ENCODE measurements at places on chromosomes 3 and 15.

GRCh38 chr3:15535732-15536131 lies 14.2 kb upstream of the COLQ start:
- DNase-seq = no peak

DNA sequence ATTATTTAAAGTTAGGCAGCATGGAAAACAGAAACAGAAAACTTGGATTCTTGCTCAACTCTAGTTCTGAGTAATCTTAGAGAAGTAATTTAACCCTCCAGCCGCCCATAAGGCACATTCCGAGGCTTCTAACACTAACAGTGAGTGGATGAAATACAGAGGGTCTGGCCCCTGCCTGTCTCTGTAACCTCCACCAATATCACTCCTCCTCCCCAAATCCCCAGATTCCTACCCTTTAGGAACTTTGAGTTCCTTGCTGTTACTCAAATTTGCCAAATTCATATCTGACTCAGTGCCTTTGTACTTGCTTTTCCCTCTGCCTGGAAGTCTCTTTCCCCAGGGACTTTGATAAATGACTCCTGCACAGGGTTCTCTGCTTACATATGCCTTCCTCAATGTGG lies 112.5 kb upstream of the TGFBR2 start:
- no peak for DNase-seq

GRCh38 chr3:136385457-136385856 lies 135.3 kb downstream of the PCCB start:
- DNase-seq = no peak

DNA sequence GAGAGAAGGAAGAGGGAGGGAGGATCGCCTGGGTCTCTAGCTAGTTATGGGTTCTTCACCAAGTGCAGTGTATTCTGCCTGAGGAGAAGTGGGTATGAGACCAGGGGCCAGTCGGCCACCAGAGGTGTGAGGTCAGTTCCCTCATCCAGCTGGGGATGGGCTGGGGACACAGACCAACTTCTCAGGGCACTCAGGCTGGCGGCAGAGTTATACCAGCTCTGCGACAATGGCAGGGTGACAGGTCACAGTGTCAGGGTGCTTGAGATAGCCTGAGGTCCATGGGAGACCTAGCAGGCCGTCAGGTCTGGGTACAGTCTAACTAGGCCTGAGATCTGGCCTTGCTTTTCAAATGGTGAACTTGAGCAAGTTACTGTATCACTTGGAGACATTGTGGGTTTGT lies 31.4 kb upstream of the PLXNA1 start:
- no peak for DNase-seq

- DNase-seq = no peak
Measured at GRCh38 chr3:175041369-175041768, 182.2 kb downstream of the NAALADL2 start.

- no peak for DNase-seq
Measured at GRCh38 chr3:58404396-58404795, 29.2 kb downstream of the PDHB start.

DNA sequence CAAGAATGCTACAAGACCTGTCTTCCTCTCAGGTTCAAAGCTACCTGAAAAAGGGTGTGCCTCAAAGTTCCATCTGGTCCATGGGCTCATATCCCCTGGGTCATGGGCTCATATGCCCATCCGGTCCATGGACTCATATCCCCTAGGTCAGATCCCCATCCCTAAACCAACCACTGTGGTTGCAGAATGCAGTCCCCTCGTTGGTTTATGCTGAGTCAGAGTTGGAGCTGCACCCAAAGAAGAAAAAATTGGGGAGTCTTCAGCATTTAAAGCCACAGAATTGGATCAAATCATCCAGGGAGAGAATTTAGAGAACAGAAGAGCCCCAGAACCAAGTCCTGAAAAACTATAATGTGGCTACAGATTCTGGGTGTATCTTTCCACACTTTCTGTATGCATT lies 71.5 kb upstream of the IL12A start:
- no peak for DNase-seq

- no peak for DNase-seq
Measured at GRCh38 chr15:73760330-73761329, 7.5 kb upstream of the INSYN1 start.

GRCh38 chr15:42918047-42918446 lies 2.5 kb downstream of the TTBK2 start:
- no peak for DNase-seq

DNA sequence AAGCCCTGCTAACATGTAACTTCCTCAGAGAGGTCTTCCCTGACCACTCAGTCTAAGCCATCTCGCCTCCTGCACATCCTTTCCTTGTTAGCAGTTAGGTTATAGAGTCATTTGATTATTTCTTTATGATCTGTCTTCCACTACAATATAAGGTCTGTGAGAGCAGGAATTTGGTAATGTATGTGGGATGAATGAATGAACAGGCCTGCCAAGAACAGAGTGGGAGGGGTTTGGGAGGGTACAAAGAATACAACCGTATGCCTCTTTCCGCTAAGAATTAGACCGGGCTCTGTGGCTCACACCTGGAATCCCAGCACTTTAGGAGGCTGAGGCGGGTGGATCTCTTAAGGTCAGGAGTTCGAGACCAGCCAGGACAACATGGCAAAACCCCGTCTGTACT lies 32.4 kb upstream of the MYO1E start:
- DNase-seq = no peak

DNA sequence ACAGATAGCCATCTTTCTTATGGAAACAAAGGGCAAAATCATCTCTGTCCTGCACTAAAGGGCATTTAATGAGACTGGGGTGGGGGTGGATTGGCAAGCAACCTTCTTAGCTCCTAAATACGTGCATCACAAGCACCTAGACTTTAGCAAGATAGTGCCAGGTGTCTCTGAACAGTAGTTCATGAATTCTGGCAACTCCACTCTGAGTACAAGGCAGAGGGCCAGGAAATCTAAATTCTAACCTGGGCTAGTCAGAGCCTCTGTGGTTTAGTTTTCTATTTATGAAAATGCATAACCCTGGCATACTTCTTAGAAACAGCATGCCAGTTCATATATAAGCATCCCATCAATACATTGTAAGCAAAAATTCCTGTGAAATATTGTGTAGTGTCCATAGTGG lies 788.5 kb downstream of the MCTP2 start:
- no peak for DNase-seq

- DNase-seq = no peak
Measured at GRCh38 chr3:65671004-65671403, 367.7 kb downstream of the MAGI1 start.

DNA sequence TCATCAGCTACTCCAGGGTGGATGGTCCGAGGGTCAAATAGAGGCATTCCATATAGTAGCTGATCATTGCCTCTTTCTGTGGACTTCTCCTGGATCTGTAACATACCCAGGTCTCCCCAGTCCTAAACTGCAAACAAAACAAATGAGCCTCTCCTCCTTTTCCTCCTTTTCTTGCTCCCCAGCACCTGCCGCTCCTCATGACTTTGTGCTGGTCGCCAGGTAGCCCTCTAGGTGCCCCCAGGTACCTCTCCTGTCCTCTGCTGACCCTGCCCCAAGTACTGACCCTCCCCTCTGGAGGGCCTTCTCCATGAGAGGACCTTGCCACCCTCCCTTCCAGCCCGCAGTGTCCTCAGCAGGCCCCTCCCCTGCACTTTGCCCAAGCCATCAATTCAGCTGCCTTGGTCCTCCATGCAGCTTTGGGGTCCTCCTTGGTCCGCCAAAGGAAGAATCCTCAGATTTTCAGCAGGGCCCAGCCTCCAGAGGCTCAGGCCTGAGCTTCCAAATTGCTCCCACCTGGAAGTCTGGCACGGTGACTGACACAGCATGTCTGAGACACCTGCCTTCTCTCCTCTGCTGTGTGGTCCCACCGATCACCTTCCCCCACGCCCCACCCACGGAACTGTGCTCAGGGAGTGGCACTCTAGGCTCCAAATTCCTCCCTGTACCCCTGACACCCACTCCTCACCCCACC lies 111.0 kb downstream of the LRRK1 start:
- DNase-seq = no peak

- no peak for DNase-seq
Measured at GRCh38 chr3:38139652-38140051, 1.2 kb downstream of the MYD88 start.

- no peak for DNase-seq
Measured at GRCh38 chr3:129432671-129433070, 4.2 kb upstream of the EFCAB12 start.

GRCh38 chr3:194890091-194890490 lies 204.4 kb downstream of the FAM43A start:
- no peak for DNase-seq

- DNase-seq = no peak
Measured at GRCh38 chr15:59996298-59997041, 7.6 kb upstream of the FOXB1 start.

DNA sequence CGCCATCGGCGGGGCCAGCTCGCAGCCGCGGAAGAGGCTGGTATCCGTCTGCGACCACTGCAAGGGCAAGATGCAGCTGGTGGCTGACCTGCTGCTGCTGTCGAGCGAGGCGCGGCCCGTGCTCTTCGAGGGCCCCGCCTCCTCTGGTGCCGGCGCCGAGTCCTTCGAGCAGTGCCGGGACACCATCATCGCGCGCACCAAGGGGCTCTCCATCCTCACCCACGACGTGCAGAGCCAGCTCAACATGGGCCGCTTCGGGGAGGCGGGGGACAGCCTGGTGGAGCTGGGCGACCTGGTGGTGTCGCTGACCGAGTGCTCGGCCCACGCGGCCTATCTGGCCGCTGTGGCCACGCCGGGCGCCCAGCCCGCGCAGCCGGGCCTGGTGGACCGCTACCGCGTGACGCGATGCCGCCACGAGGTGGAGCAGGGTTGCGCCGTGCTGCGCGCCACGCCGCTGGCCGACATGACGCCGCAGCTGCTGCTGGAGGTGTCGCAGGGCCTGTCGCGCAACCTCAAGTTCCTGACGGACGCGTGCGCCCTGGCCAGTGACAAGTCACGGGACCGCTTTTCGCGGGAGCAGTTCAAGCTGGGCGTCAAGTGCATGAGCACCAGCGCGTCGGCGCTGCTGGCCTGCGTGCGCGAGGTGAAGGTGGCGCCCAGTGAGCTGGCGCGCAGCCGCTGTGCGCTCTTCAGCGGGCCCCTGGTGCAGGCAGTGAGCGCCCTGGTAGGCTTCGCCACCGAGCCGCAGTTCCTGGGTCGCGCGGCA lies 1.8 kb downstream of the TLNRD1 start:
- no peak for DNase-seq

GRCh38 chr3:171878461-171879225 lies 35.5 kb downstream of the TMEM212 start:
- no peak for DNase-seq

- DNase-seq = no peak
Measured at GRCh38 chr3:48232232-48232631, 8.7 kb upstream of the ZNF589 start.

GRCh38 chr3:53074761-53075742 lies 29.2 kb upstream of the SFMBT1 start:
- no peak for DNase-seq

- DNase-seq = no peak
Measured at GRCh38 chr3:8357859-8358258, 143.8 kb upstream of the LMCD1 start.

- no peak for DNase-seq
Measured at GRCh38 chr3:192422997-192423342, 304.4 kb downstream of the FGF12 start.

DNA sequence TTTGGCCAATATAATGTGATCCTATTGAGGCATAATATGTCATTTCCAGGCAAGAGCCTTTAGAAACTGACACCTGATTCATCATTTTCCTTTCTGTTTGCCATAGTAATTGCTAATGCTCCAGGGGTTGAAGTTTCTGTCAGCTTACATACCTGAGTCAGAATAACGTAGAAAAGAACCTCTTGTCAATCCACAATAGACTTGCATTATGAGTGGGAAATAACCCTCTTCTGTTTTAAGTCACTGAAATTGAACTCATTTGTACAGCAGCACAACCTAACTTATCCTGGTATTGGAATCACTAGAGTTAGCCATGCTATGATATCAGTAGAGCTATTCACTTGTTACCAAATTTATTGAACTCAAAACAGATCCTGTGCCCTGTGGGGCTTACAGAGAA lies 101.7 kb upstream of the TP63 start:
- no peak for DNase-seq

GRCh38 chr3:50137531-50137930 lies 17.6 kb upstream of the SEMA3F start:
- no peak for DNase-seq

DNA sequence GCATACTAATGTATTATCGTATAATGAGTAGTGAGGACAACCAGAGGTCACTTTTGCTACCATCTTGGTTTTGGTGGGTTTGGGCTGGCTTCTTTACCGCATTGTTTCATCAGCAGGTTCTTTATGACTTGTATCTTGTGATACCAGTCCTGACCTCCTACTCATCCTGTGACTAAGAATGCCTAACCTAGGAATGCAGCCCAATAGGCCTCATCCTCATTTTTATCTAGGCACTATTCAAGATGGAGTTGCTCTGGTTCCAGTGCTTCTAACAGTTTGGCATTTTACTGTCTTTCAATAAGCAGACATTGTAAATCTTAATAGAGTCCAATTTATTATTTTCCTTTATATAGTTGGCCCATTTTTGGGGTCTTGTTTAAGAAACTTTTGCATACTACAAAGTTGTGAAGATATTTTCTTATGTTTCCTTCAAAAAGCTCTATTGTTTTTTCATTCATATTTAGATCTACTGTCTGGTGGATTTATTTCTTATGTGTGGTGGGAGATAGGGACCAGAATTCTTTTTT lies 60.8 kb upstream of the RNU6-1 start:
- DNase-seq = no peak

DNA sequence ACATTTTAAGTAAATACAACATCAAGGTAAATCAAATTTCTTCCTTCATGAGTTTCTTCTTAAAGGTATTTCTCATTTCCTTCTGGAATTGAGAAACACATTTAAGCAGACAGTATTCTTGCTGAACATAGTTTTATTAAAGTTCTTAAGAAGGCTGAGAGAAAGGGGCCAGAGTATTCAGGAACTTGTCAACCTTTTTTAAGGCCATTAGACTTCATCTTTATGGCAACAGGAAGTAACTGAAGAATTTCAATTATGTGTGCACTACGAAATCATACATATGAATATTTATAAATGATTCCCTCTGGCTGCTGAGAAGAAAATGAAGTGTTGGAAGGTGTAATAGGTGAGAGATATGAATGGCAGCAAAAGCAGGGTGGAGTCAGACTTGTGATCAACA lies 829.4 kb upstream of the DPPA4 start:
- DNase-seq = no peak

DNA sequence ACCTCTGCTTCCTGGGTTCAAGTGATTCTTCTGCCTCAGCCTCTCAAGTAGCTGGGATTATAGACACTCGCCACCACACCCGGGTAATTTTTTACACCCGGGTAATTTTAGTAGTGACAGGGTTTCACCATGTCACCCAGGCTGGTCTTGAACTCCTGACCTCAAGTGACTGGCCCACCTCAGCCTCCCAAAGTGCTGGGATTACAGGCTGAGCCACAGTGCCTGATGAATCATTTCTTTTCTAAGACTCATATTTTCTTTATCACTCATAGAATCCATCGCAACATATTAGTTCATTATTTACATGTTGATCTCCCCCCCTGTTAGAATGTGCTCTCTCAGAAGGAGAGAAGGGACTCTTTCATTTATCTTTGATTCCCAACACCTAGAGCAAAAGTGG lies 109.5 kb upstream of the PTPRG start:
- no peak for DNase-seq
